ENCODE measurements at places on chromosomes 1 and 21. TPM values are rescaled to one million over a fixed set of nuclear protein-coding genes. Genes with fewer than 3 reads are reported as not detected.

The ZNF695 gene
- not detected for total RNA-seq

The CYP4A22 gene
- total RNA-seq: not detected

The CFAP107 gene
- not detected for total RNA-seq

The OR2L5 gene
- not detected for total RNA-seq

The ITLN2 gene
- total RNA-seq: not detected

The CA14 gene
- total RNA-seq: 1.0 TPM

The CITED4 gene
- total RNA-seq: 13.7 TPM

DNA sequence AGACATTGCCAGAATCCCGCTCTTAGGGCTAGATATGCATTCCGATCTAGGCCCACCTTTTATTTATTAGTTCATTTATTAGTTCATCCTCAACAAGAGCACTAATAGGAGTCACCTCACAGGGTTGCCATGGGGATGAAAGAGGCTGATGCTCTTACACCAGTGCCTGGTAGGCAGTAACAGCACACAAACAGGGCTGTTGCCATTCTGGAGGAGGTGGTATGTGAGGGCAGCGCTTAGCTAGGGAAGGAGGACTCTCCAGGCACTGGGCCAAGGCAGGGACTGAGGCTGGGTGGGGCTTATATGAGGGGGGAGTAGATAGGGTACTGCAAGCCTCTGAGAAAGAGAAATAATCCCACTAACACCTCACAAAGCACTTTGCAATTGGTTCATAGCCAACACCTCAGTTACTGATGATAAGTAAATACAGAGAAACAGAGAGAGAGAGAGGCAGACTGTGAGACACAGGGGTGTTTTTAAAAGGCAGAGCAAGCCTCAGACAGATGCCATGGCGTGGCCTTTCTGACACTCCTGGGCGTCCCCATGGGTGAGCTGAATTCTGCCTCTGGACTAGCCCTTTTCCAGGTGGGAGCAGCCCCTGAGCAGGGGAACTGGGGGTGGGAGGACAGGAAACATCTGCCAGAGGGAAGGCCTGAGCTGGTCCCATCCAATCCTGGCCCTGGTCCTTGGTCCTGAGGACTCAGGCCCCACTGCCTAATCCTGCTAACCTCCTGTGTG is 5.9 kb downstream of the FCGR2A start:
- no peaks in the 10 kb centered on the region for H3K27me3 ChIP-seq
- peaks cover 35% of the 10 kb centered on the region for H3K4me1 ChIP-seq
- DNase-seq: no peak
- no peak overlapping the region for H3K27ac ChIP-seq
- H3K36me3 ChIP-seq: no peaks in the 10 kb centered on the region
- H3K4me3 ChIP-seq: no peak overlapping the region

- no peaks in the 10 kb centered on the region for H3K27me3 ChIP-seq
- peaks cover 30% of the 10 kb centered on the region for H3K4me1 ChIP-seq
- peak overlapping the region; percentile 25 for H3K27ac ChIP-seq
- DNase-seq: no peak
- no peak overlapping the region for H3K4me3 ChIP-seq
These were observed 156.8 kb downstream of the ZBTB18 start for GRCh38 chr1:244207935-244208244.

DNA sequence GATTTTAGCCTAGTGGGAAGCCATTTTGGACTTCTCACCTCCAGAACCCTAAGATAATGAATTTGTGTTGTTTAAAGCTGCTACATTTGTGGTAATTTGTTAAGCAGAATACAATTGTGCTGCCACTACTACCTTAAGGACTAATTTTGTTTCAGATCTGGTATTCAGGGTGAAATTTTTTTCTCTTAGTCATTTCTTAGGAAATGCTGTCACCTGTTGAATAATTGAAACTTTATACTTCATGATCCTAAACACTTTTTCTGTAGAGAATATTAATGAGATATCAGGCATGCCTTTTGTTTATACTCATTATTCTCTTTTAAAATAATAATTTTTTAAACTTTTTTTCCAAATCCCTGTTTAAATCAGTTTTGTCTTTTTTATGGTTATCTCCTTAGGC is 246.8 kb downstream of the TGFB2 start:
- no peaks in the 10 kb centered on the region for H3K27me3 ChIP-seq
- peaks cover 9% of the 10 kb centered on the region for H3K4me1 ChIP-seq
- H3K36me3 ChIP-seq: no peaks in the 10 kb centered on the region
- no peak overlapping the region for H3K4me3 ChIP-seq

DNA sequence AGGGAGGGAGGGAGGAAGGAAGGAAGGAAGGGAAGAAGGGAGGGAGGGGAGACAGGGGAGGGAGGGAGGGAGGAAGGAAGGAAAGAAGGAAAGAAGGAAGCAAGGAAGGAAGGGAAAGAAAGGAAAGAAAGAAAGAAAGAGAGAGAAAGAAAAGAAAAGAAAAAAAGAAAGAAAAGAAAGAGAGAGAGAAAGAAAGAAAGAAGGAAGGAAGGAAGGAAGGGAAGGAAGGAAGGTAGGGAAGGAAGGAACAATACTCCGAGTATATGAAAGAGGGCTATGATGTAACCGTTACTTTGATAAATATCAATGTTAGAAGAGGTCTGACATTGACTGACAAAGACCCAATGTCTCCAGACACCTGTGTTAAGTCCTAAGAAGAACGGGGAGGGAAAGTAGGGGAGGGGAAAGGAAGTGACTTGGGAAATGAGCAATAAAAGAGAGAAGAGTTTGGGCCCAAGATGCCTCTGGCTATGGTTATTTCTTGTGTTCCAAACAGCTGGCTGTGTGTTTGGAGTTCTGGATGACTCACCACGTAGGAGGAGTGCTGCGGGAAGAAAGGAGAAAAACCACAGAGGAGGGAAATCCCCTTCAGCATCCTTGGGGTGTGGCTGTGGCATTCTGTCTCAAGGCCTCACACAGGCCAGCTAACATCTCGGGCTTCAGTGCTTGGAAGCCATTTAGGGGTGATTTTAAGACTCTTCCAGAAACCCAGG is 37.0 kb upstream of the RXRG start:
- H3K27ac ChIP-seq: no peak overlapping the region
- no peak overlapping the region for H3K4me3 ChIP-seq
- no peaks in the 10 kb centered on the region for H3K4me1 ChIP-seq

DNA sequence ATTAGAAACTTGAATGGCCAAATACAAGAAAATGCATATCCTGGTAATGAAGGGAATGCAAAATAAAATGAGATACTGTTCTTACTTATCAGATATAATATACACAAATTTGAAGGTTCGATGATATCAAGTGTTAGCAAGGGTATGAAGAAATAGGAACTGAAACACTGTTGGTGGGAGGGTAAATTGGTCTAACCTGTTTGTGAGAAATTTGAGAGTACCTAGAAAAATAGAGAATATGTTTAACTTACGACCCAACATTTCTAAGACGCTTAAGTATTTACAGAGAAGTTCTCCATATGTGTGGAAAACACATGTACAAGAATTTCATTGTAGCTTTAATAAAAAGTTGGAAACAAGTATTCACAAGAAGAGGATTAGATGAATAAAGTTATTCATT is 25.9 kb downstream of the ATG4C start:
- no peak overlapping the region for H3K4me3 ChIP-seq
- no peaks in the 10 kb centered on the region for H3K27me3 ChIP-seq
- H3K36me3 ChIP-seq: no peaks in the 10 kb centered on the region
- no peak for DNase-seq
- no peaks in the 10 kb centered on the region for H3K4me1 ChIP-seq
- no peak overlapping the region for H3K27ac ChIP-seq

DNA sequence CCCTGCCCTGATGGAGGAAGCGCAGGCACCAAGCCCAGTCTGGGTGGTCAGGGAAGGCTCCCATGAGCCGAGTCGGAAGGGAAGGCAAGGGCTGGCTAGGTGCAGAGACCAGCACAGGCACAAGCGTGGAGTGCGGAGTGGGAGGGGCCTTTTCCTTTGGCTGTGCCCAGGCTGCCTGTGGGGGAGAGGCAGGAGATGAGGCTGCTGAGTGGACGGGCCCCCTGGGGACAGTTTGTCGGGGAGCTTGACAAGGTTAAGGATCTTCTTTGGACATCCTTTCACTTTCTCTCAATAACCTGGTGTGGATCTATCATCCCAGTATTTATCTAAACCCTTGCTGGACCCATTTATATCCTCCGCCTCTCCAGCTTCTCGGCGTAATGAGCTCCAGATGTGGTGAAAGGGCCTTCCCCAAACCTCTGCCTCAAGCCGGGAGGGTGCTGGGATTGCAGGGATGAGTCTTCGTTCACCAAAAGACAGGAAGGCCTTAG is 42.9 kb downstream of the EPHB2 start:
- H3K4me3 ChIP-seq: no peak overlapping the region
- no peak for DNase-seq
- H3K27ac ChIP-seq: no peak overlapping the region
- H3K4me1 ChIP-seq: peaks cover 28% of the 10 kb centered on the region

DNA sequence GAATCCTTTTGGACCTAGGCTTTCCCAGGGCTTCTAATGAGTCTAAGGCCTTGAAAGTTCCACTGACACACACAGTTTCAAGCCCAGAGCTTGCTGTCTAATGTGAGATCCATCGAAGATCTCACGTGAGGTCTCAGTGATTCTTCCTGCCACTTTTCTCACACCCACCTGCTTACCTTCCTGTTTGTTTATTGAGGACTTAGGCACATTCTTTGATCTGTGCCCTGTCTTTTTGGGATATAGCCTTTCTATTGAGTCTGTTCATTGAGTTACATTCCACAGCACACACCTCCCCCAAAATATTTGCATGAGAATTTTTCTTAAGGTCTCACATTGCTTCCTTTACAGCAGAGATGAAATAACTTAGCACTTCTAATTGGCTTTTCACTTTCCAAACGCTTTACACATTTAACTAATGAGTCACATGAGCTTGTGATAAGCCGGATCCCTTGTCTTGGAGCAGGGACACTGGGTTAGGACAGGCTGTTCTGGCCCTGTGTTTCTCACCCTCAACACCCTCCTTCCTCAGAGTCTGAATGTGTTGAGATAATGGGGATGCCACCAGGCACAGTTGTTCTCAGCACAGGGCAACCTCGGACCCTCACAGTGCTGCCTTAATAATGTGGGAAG is 288.3 kb downstream of the TM2D1 start:
- H3K4me1 ChIP-seq: peaks cover 47% of the 10 kb centered on the region
- no peak overlapping the region for H3K4me3 ChIP-seq
- DNase-seq: no peak

DNA sequence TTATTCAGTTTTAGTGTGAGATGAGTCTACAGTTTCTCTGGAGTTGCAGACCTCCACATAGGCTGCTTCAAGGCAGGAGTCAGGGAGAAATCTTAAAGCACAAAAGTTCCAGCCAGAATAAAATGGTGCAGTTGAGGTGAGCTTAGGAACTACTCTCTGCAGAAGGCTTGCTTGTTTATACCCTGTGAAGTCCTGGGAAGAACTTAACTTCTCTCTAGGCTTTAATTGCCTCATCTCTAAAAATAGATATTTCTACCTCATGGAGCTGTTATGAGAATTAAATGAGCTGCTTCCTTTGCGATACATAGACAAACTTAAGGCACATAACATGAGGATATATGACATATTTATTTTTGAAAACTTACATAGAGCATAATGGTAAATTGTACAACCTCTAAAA is 286.2 kb downstream of the GPATCH2 start:
- no peaks in the 10 kb centered on the region for H3K36me3 ChIP-seq
- no peak overlapping the region for H3K27ac ChIP-seq
- H3K4me1 ChIP-seq: no peaks in the 10 kb centered on the region
- H3K4me3 ChIP-seq: no peak overlapping the region

DNA sequence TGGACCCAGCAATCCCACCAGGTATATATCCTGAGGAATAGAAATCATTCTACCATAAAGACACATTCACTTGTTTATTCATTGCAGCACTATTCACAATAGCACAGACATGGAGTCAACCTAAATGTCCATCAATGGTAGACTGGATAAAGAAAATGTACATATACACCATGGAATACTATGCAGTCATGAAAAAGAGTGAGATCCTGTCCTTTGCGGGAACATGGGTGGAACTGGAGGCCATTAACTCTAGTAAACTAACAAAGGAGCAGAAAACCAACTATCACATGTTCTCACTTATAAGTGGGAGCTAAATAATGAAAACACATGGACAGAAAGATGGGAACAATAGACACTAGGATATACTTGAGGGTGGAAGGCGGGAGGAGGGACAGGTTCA is 36.1 kb upstream of the PRKACB start:
- H3K27me3 ChIP-seq: no peaks in the 10 kb centered on the region
- H3K36me3 ChIP-seq: no peaks in the 10 kb centered on the region
- no peak for DNase-seq
- no peak overlapping the region for H3K4me3 ChIP-seq

DNA sequence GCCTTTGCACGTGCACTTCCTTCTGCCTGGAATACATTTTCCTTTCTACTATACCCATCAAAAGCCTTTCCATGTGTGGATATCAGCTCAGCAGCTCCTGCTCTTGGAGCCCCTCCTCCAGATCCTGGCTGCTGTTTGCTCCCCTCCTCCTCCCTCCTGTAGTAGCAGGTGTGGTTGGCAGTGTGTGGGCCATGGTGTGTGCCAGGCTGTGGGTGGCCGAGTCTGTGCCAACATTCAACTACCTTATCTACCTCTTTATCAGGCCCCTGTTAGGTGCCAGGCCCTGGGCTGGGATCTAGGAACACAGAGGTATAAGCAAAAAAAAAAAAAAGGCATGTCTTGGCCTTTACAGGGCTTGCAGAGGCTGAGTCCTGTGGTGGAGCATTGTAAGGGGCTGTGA is 180.6 kb upstream of the JUN start:
- peaks cover 16% of the 10 kb centered on the region for H3K4me1 ChIP-seq
- DNase-seq: no peak
- H3K27ac ChIP-seq: no peak overlapping the region
- no peaks in the 10 kb centered on the region for H3K27me3 ChIP-seq
- no peaks in the 10 kb centered on the region for H3K36me3 ChIP-seq

DNA sequence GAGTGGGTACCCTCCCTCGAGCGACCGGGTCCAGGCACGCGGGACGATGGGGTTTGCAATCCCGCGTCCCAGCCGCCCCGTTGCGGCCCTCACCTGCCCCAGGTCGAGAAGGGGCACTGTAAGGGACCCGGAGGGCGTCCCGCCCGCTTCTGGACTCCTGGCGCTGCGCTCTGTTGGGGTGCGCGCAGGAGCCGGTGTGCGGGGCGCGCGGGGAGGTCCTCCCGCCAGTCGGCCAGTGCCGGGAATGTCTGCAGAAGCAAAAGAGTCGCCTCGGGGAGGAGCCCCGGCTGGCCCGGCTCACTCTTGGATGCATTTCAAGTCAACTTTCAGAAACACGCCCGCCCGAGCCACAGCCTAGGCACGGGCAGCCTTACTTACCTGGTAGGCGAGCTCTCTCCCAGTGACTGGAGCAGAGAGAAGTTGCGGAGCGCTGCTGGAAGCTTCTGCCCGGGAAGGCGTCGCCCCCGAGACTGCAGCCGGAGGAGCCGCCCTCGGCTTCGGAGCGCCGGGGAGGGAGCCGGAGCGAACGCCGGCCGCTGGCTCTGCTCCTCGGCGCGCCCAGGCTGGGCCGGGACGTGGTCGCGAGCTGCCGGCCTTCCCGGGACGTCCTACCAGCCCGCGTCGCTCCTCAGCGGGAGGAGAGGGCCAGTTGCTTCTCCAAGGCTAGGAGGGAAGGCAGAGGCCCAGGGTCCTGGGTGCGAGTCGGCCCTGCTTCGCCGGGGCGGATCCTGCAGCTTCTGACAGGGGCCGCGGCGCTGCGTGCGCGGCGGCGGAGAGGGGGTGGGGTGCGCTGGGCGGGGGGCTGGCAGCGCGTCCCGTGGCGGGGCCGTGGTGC is at the start of gene LMX1A:
Gene LMX1A, minus strand, starts transcription at position 739 of the 835 bp plus-strand sequence. CDS start 1,156 bp downstream, outside the sequence.
- DNase-seq: peak; percentile 89
- peaks cover 52% of the 10 kb centered on the region for H3K4me1 ChIP-seq
- H3K27me3 ChIP-seq: peaks cover 79% of the 10 kb centered on the region
- peak within 1 kb of the TSS; percentile 53 for H3K4me3 ChIP-seq
- no peaks in the 10 kb centered on the region for H3K36me3 ChIP-seq

Measured in esophagus muscularis mucosa (tissue), 4 donors.